Activated CD4-positive, alpha-beta T cell treated with anti-CD3 and anti-CD28 coated beads for 4 hours (primary cell): ENCODE measurements at places on chromosomes 4 and X.

- peak; percentile 32 for DNase-seq
Observed at GRCh38 chrX:154738011-154738738, 12.7 kb downstream of the GAB3 start.

GRCh38 chr4:17490575-17491059 lies 21.3 kb downstream of the QDPR start:
- DNase-seq, result no peak

- DNase-seq, result peak; percentile 68
Observed at GRCh38 chr4:10115797-10116568, 616 bp downstream of the WDR1 start.

GRCh38 chr4:30434656-30435055 lies 285.5 kb upstream of the PCDH7 start:
- no peak for DNase-seq

GRCh38 chr4:169015186-169015623 lies 5.2 kb upstream of the CBR4 start:
- DNase-seq, result no peak
